Activated CD4-positive, CD25-positive, alpha-beta regulatory T cell treated with anti-CD3 and anti-CD28 coated beads, Interleukin-2, amount 50 U/mL, for 24 hours (primary cell): ENCODE measurements at places on chromosomes 13 and 19.
A peak's percentile ranks its signal among the peaks of the same experiment; 100 is the strongest.

- peak; percentile 50 for ATAC-seq
Observed at GRCh38 chr13:46160471-46161066, 21.4 kb downstream of the LCP1 start.

- ATAC-seq, result no peak
Observed at GRCh38 chr13:85665286-85665685, 133.9 kb downstream of the SLITRK6 start.

GRCh38 chr13:74166261-74167004 lies 32.2 kb upstream of the KLF12 start:
- ATAC-seq, result no peak

DNA sequence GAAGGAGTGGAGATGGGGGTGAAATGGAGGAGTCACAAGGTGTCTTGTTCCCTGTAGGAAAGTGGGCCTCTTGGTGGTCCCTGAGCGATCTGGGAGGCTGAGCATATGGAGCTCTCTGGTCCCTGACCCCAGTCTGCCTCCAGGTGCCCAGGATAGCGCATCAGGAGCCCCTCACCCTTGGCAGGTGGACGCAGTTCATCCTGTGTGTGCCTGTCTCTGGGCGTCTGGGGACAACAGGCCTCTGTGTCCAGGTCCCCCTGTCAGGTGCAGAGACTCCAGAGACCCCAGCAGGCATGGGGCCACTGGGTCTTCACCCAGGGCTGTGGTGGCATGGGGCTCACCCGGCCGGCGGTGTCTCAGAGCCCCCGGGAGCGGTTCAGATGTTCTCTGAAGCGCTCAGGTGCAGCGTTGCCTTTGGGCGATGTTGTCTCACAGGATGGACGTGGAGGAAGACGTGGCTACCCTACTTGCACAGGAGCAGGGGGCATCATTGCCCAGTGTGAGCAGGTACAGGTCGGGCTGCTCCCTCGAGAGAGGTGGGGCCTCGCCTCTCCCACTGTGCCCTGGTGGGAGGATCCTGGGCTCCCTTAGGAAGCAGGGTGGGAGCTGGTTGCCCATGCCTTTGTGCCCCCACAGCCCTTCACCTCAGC lies 58.1 kb upstream of the TPM4 start:
- ATAC-seq, result no peak

GRCh38 chr13:55366676-55367075 lies 1774.0 kb upstream of the PRR20A start:
- no peak for ATAC-seq

GRCh38 chr13:98109226-98109853 lies 33.6 kb upstream of the FARP1 start:
- no peak for ATAC-seq

DNA sequence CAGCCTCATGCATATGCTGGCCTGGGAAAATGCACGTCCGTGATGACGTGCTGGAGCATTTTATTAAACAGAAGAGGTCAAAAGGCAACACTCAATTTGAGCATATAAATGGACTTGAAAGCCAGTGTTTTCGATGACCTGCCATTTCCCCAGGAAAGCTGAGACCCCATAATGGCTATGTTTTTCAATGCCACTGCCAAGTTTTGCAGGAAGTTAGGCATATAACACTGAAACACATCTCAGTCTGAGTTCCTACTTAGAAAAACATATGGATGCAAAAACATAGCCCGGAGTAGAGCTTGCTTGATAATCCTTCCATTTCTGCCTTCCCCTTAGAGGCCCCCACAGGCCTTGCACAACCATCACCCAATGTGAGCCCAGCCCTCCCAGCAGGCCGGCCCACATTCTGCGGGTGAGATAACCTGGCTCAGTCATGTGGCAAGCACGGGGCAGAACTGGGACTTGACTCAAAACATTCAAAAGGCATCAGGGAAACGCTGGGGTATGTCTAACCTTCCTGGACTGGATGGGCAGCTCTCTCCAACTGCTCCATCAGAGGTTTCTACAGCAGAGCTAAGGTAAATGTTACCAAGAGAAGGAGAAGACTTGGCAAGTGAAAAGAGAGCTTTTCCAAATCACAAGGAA lies 24.9 kb downstream of the EPS15L1 start:
- ATAC-seq, result peak; percentile 42

DNA sequence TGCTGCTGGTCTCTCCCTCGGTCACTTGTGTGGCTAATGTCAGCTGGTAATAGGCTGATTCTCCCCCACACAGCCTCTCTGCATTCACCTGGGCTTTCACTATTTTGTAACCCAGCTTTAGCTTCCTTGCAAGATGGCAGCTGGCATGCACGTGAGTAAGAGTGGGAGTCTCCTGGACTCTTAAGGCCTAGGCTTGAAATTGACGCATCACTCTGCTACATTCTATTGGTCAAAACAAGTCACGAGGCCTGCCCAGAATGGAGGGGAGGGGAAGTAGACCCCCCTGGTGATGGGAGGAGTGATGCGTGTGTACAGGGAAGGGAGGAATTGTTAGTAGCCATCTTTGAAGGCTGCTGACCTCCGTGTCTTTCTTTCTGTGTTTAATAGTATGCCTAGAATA lies 24.9 kb upstream of the PNMA8B start:
- no peak for ATAC-seq

DNA sequence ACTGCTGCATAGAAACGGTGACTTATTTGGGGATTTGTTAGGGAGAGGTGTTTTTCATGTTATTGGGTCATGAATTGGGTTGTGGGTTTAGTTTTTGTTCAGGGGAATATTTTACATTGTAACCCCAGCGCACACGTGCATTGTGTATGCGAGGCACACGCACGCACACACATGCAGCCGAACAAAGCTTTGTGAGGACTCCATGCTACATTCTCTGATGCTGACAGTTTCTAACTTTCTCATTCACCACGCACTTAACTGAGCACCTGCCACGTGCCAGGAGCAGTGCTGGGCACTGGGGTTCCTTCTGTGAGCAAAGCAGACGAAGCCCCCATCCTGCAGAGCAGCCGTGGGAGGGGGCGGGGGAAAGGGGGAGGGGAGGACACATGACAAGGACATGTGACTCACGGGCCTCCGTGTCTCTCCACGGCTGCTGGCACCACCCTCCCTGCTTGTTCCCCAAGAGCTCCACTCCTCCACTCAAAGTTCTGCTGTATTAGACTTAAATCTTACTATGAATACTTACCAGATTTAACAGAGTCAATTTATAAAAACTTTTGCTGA lies 55.6 kb downstream of the SLC7A9 start:
- no peak for ATAC-seq

DNA sequence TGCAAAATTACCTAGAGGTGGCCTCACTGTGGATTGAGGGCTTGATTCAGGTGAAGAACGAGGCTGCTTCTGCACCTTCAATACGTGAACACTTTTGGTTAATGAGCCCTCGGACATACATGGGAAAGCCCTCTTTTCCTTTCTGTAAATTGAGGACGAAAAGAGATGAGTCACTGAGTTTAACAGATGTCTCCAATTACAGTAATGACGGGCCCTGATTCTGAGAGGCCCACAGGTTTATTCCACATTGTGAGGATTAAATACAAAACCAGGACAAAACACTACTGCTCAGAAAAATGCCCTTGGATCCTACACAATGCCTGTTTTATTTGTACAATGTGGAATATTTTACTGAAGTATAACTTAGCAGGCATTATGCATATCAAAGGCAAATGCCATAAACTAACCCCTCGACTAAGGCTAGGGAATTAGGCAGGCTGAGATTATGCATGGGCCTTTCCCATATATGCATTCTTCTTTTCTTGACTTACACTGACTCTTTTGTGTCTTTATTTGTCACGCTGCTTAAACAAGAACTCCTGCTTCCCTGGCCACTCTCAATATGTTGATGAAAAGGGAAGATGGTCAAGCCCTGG lies 819.9 kb downstream of the OLFM4 start:
- no peak for ATAC-seq

GRCh38 chr19:38709671-38710415 lies 34.4 kb downstream of the CAPN12 start:
- ATAC-seq, result no peak

DNA sequence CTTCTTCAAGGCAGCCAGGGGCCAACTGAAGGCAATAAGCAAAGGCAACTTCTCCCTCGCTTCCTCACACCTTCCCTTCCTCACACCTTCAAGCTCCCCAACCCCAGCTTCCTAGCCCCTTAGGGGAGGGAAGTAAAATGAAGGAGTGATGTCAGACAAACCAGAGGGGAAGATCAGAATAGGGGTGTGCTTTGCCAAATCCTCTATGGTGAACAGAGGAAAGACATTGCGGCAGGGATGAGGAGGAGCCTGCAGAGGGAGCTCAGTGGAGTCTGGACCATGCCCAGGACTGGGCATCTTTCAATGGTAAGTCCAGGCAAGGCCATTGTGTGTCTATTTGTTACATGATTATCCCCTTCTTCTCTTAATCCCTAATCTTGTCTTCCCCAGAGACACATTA lies 164.0 kb downstream of the TSHZ3 start:
- ATAC-seq, result no peak

DNA sequence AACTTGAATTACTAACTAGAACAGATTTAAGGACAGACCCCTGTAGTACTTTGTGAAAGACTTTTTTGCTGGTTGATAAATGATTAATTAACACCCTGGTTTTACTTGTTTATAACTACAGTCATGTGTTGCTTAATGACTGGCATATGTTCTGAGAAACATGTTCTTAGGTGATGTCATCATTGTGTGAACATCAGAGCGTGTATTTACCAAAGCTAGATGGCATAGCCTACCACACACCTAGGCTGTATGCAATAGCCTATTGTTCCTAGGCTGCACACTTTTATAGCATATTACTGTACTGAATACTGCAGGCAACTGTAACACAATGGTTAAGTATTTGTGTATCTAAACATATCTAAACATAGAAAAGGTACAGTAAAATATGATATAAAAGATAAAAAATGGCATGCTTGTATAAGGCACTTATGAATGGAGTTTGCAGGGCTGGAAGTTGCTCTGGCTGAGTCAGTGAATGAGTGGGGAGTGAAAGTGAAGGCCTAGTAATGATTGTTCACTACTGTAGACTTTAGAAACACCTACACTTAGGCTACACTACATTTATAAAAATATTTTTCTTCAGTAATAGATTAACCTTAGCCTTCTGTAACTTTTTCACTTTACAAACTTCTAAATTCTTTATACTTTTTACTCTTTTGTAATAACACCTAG lies 260.3 kb downstream of the KCNRG start:
- ATAC-seq, result peak; percentile 79

GRCh38 chr13:102912599-102912998 lies 66.8 kb downstream of the ERCC5 start:
- no peak for ATAC-seq

DNA sequence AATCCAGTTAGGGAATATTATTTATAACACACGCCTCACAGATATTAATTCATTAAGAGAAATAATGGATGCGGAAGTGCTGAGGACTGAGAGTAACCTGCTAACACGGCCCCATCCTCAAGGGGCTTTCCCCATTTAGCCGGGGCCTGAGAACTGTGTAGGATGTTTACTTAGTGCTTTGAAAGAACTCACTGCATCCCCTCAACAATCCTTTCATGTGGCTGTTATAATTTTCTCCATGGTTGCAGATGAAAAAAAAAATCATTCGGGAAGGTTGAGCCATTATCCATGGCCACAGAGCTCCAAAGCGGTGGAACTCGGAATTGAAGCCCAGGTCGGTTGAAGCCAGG lies 98.2 kb downstream of the ING1 start:
- no peak for ATAC-seq

- ATAC-seq, result no peak
Observed at GRCh38 chr13:69410761-69411160, 696.9 kb upstream of the ATXN8OS start.

- ATAC-seq, result peak; percentile 67
Observed at GRCh38 chr13:31038834-31039552, 106.5 kb downstream of the TEX26 start.

- no peak for ATAC-seq
Observed at GRCh38 chr13:32299893-32300292, 15.3 kb downstream of the ZAR1L start.

DNA sequence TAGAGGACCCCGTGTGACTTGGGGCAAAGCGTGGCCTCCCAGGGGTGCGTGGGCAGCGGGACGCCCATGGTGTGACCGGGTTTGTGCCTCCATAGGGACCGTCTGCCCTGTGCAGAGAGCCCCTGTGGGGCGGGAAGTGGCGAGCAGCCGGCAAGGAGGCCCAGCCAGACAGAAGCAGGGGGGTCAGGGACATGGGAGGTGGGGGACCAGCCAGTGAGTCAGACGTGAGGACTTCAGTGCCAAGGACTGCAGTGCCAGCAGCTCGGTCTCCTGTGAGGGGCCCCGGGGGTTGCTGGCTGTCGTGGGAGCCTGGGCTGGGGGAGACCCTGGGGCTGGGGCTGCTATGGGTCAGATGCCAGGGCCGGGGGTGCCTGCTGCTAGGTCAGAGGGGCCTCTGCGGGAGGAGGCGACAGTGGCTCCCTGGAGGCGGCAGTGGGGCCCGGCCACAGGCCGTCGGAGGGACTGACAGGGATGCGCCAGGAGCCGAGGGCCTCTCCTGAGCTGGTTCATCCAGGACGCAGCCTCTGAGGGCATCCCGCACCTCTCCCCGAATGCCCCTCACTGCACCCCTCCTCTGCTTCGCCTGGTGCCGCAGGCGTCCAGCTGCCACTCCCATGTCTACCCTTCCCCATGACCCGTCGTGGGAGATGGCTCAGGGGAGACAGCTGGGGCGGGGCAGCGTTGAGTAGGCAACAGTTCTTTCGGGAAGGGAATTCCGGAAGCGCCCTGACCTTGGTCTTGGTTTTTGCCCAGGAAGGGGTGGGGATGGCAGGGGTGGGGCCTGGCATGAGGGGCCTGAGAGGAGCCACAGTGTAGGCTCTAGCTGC lies 80.0 kb downstream of the KDM4B start:
- no peak for ATAC-seq

- no peak for ATAC-seq
Observed at GRCh38 chr19:9971166-9971897, 35.0 kb upstream of the OLFM2 start.

GRCh38 chr19:31578326-31578725 lies 229.1 kb upstream of the TSHZ3 start:
- ATAC-seq, result no peak

GRCh38 chr19:51083181-51083580 lies 494 bp upstream of the KLK14 start:
- ATAC-seq, result no peak

DNA sequence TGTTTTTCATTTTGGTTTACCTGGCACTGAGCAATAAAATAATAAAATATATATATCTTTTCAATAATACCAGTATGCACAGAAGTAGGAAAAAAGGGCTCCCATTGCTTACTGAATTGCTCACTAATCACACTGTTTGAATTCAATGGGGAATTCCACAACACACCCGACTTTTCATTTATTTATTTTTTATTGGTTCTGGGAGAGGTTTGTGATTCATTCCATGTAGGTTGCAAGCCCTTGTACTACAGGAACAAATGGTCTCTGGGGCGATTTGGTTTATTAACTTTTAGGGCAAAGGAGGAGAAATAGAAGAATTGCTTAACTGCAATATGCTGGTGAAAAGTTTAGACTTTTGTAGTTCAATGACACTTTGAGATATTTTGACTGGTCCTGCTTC lies 207.4 kb downstream of the DCT start:
- no peak for ATAC-seq

- no peak for ATAC-seq
Observed at GRCh38 chr13:47142105-47142504, 245.3 kb upstream of the HTR2A start.

DNA sequence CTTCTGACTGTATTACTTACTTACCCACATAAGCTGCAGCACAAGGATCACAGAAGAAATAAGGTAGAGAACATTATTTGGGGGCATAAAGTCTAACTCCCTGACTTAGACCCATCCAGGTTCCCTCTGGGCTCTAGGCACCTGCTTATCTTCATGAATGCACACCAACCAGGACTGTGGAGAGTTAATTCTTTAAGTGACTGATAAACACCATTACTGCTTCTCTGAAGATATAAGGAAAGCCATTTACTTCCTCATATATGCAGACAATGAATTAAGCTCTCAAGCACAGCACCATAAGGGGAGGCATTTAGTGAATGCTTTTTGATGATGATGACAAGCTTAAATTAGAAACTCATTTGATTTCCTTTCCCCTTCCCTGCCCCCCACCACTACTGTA lies 22.5 kb downstream of the OBI1 start:
- ATAC-seq, result no peak
